ENCODE measurements at places on chromosomes 2 and 18.

- DNase-seq: no peak
Measured at GRCh38 chr2:33321236-33321771, 155.1 kb upstream of the RASGRP3 start.

- no peak for DNase-seq
Measured at GRCh38 chr2:239819091-239819973, 205.8 kb downstream of the NDUFA10 start.

- DNase-seq: no peak
Measured at GRCh38 chr2:231970461-231970860, 8.9 kb downstream of the DIS3L2 start.

GRCh38 chr2:82120654-82121053, 1816.1 kb upstream of the LRRTM1 start:
- DNase-seq: no peak

DNA sequence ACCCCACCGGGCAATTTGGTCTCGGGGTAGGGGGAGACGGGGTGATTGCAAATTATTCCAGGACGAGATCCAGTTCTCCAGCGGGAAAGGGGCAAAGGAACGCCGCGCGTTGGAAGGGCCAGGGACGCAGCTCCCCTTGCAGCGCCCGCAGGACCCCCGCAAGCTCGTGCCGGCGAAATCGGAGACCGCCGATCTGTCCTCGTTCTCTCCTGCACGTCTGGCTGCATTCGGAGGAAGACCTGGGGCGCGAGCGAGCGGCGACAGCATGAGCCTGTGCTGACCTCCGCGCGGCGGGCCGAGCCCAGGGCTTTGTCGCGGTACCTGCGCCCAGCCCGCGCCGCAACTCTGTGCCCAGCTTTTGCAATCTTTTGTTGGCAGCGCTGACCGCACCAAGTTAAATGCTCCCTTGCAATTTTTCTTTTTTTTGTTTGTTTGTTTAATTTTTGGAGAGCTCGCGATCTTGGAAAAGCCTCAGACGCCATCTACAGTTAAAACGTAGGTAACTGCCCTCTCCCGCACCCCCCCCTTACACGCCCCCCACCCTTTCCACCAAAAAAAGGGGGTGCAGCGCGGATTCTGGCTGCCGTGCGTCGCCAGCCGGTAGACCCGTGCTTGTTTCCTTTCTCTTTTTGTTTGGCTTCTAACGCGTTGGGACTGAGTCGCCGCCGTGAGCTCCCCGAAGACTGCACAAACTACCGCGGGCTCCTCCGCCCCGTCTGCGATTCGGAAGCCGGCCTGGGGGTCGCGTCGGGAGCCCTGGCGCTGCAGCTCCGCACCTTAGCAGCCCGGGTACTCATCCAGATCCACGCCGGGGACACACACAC, 667 bp downstream of the TRIB2 start:
- DNase-seq: peak; percentile 78

GRCh38 chr18:34660572-34660971, 49.5 kb upstream of the DTNA start:
- no peak for DNase-seq

DNA sequence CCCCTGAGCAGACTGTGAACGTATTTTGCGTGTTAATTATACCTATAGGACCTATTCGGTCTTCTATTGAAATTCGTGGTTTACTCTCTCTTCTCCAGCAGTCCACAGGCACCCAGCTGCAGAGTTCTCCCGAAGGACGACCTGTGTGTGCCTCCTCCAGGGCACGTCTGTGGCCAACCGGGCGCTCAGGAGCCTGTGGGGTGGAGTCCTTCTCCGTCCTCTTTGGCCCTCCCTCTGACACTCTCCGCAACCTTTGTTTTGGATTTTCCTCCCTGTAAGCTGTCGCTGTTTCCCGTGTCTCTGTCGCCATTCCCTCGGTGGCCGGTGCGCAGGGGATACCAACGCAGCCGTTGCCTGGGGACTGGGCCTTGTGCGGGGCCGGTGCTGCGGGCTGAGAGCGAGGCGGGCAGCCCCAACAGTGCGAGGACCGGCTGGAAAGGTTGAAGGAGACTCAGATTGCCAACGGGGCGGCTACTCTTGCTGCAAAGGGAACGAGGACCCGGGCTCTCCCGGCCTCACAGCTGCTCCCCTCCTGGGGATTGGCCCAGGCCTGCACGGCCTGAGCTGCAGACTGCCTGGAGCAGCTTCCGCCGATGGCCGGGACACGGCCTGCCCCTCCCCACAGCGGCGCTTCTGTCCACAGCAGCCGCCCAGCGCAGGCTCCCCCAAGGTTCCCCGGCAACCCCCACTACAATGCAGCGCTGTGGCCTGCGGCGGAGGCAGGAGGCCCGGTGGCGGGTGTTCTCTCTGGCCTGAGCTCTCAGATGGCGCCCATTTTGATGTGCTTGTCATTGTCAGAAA, 221.0 kb downstream of the MTX2 start:
- DNase-seq: peak; percentile 0

- DNase-seq: peak; percentile 16
Measured at GRCh38 chr2:138071720-138072719, 107.7 kb downstream of the HNMT start.

DNA sequence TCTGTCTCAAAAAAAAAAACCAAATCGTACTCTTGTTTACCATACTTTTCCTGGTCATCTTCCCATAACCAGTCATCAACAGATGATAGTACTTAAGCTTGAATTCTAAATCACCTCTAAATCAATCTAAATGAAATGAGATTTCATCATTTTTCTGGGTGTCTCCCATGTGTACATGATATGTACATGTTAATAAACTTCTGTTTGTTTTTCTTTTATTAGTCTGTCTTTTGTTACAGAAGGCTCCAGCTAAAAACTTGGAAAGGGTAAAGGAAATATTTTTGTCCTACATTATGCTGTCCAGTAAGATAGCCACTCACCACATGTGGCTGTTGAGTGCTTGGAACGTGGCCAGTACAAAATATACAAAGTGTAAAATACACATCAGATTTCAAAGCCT, 78.7 kb upstream of the MSH6 start:
- DNase-seq: no peak

DNA sequence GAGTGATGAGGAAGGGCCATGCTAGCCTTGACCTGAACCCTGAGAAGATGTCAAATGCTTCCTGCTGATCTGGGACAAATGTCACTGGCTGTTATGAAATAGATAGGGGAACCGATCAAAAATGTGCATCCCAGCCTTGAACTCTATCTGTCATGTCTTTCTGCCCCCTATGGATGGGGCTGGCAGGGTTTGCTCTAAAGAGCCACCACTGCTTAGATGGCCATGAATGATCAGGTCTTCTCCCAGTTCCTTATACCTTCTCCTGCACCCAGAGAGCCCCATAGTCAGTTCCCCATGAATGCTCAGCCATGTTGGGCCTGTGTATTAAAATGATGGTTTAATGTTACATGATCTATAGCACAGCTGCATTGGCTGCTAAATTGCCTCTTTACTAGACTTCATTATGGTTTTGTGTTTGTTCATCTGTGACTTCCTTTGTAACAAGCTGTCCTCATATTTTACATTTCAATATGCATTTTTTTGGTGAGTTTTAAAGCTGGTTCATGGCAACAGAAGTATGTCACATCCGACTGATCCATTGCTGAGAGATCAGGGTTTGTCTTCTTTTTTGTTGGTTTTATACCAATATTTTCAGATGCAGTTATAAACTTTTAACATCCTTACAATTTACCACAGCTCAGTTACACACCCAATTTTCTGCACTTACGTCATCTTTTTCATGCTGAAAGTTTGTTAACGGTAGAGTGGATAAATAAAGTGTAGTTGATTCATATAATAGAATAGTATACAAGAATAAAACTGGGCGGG, 56.3 kb upstream of the SMAD2 start:
- DNase-seq: no peak

- DNase-seq: no peak
Measured at GRCh38 chr2:160377204-160377995, 116.2 kb downstream of the RBMS1 start.

- peak; percentile 25 for DNase-seq
Measured at GRCh38 chr2:167626301-167626700, 621.1 kb downstream of the STK39 start.

DNA sequence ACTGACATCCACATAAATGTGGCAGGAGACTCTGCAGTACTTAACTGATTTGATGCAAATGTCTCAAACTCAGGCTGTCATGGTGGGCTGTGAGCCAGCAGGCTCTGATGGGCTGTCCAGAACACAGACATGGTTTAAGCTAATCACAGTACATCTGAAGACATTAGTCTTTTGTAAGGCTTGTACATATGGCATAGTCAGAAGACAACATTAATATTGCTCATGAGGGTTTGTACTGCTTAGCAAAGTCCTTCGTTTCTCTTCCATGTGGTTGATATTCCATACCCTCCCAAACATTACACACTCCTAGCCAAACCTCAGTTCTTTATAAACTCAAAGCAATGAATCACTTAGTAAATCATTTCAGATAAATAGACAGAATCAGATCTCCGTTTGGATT, 330.6 kb downstream of the RND3 start:
- DNase-seq: no peak

DNA sequence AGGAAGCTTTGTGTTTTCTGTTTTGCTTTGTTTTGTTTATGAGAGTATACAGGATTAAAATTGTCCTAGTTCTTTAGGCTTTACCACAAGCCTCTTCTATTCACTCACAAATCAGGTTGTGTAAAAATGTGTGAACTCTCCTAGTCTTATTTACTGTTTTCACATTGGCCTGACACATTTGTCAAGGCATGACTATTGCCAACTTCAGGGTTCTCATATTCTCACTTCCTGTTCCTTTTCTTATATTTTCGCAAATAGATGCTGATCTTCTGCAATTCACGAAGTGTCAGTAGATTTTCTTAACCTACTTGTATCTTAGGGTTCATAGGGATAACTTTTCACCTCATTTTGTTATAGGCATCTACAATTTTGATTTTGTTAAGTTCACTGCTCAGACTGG, 67.1 kb downstream of the CCDC102B start:
- no peak for DNase-seq

GRCh38 chr2:72915320-72915906, 1.9 kb upstream of the EMX1 start:
- DNase-seq: no peak

- DNase-seq: no peak
Measured at GRCh38 chr2:69159986-69160385, 147.0 kb downstream of the ANTXR1 start.

GRCh38 chr18:73793386-73793785, 354.2 kb downstream of the FBXO15 start:
- peak; percentile 33 for DNase-seq

GRCh38 chr2:75707901-75708300, 2.8 kb downstream of the GCFC2 start:
- no peak for DNase-seq

DNA sequence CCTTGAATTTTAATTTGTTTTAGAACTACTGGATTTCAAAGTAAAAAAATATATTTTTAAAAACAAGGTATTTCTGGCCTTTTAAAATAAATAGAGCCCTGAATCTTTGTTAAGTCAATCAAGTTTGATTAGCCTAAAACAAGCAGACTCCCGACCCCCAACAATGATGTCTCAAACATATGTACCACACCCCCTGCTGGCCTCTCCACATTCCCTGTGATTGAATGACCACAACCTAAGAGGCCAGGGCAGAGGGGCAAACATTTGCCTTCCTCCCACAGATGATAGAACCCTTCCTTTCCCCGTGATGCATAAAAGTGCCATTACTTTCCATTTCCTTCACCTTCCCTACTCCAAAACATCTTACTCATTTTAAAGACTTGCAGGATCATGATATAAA, 130.9 kb downstream of the STK39 start:
- peak; percentile 17 for DNase-seq

GRCh38 chr2:176544991-176545956, 276.0 kb downstream of the MTX2 start:
- peak; percentile 45 for DNase-seq

DNA sequence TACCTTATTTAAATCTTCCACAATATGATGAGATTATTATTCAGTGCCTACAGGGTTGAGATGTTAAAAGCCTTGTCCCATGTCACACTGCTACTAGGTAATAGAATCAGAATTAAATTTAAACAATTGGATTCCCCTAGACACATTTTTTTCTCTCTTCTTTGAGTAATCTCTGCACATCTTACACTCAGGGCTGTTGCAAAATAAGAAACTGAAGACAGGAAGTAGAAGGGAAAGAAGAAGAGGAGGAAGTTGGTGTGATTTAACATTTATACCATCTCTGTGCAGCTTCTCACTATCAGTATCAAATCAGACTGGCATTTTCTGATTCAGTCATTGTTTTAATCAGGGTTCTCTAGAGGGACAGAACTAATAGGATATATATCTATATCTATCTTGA, 677.6 kb downstream of the IRS1 start:
- DNase-seq: no peak

DNA sequence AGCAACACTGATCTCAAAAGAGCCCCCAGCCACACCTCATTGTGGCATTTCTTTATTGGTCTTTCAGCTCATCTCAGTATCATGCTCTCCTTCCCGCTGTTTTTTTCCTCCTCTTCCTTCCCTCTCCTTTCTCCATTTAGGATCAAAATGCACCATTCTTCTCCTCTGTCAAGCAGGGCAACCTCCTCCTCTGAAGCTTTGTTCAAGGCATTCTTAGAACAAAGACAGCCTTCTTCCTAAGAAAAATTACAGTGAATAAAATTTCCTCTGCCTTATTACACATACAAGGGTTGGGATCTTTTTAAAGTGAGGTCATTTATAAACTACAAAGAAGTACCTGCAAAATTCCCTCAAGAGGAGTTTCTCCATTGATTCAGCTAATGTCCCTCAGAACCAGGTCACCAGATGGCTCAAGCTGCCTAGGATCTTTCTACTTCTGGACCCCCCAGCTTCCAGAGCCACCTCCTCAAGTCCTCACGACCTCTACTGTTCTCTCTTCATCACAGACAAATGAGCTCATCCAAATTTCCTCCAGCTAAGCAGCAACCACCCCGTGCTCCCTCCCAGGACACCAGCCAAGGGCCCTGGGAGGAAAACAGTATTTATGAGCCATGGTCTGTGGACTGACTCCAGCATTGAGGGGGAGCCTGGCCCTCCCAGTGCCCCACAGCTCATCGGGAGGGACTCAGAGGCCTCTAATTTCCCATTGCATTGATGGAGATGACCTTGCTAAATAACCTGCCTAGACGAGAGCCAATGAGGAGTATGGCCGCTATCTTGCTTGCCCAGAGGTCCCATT, 18.0 kb downstream of the SFXN5 start:
- no peak for DNase-seq

- no peak for DNase-seq
Measured at GRCh38 chr2:78120275-78120674, 598.1 kb upstream of the LRRTM4 start.
